Hippocampal formation (tissue), 2 donors: ENCODE measurements at places on chromosomes 7 and 10.

GRCh38 chr10:119133949-119134348 is 30.0 kb downstream of the DENND10 start:
- no peak for DNase-seq

- DNase-seq = no peak
These were observed 1.5 kb downstream of the IPMK start for GRCh38 chr10:58266003-58266825.

- DNase-seq = no peak
These were observed 38.9 kb upstream of the PRKG1 start for GRCh38 chr10:51035344-51035743.

GRCh38 chr10:33314811-33315561 is 19.5 kb downstream of the NRP1 start:
- DNase-seq = no peak

DNA sequence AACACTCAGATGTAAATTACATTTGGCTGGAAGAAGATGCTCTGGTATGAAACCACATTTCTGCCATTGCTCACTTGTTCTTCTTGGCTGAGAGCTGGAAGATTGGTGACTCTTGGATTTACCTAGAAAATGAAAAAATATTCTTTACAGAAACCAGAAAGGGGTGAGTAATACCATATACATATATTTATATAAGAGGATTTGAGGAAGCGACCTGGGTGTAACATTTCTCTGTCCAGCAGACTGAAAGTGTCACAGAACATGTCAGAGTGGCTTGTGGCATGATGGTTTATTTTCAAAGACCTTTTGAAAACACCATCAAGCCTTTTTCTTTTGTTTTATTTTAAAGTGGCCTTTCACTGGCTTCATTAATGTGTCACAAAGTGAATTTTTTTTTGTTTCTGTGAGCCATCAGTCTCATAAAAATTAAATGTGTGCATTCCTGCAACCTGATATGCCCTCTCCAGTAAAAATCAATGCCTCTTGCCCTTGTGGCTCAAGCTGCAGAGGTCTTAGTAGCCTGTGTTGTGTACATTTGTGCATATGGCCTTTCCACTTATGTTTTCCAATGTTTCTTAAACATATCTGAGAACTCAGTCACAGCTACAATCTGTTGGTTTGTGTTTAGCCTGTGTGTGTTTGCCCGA is 23.5 kb downstream of the CREB5 start:
- no peak for DNase-seq

DNA sequence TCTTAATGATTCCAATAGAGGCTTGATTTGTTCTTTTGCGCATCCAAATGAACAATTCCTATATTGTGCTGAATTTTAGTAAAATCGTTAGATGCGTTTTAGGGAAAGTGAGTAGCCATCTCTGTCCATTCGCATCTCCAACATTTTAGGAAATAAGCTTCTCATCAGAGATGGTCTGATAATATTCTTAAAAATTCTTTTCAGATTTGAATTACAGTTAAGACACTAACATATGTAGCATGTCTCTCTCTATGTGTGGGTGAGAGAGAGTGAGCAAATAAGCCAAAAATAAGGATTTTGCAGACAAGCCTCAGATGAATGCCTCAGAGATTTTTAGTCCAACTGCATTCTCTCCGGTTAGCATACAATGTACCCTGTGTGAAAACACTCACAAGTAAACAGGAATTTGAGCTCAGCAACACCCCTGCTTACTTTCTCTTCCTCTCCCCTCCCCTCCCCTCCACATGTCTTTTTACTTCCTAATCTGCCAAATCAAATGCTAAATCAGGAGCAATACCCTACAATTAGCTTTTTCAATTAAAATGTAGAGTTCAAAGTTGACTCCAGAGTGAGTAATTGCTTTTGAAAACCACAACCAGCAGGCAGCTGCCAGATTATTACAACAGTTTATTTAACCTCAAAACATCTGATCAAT is 354.4 kb downstream of the CRPPA start:
- no peak for DNase-seq

DNA sequence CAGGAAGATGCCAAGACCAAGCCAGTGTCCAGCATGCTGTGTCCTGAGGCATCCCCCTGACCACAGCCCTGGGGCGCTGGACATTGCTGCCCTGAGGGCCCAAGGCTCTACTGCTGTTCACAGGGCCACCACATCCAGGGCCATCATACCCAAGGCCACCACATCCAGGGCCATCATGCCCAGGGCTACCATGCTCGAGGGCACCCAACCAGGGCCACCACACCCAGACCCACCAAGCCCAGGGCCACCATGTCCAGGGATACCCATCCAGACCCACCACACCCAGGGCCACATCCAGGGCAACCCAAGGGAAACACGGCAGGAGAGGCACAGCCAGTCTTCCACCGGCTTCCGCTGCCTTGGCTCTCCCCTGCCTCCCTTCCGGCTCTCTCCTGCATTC is 17.1 kb downstream of the STK32C start:
- DNase-seq = no peak

DNA sequence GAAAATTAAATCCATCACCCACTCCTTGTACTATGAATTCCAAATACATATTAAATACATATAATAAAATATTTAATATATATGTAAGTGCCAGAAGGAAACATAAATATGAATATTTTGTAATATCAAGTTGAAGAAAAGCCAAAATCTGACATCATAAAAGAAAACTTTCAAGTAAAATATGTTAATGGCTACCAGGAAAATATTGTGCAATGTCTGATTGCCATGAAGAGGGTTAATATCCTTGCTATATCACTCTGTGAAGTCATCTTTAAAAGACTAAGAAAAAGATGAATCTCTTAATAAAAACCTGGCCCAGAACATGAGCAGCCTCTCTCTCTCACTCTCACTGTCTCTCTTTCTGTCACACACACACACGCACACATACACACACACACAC is 130.2 kb downstream of the EGFR start:
- no peak for DNase-seq

- no peak for DNase-seq
These were observed 89.2 kb upstream of the MALRD1 start for GRCh38 chr10:18959369-18959768.

DNA sequence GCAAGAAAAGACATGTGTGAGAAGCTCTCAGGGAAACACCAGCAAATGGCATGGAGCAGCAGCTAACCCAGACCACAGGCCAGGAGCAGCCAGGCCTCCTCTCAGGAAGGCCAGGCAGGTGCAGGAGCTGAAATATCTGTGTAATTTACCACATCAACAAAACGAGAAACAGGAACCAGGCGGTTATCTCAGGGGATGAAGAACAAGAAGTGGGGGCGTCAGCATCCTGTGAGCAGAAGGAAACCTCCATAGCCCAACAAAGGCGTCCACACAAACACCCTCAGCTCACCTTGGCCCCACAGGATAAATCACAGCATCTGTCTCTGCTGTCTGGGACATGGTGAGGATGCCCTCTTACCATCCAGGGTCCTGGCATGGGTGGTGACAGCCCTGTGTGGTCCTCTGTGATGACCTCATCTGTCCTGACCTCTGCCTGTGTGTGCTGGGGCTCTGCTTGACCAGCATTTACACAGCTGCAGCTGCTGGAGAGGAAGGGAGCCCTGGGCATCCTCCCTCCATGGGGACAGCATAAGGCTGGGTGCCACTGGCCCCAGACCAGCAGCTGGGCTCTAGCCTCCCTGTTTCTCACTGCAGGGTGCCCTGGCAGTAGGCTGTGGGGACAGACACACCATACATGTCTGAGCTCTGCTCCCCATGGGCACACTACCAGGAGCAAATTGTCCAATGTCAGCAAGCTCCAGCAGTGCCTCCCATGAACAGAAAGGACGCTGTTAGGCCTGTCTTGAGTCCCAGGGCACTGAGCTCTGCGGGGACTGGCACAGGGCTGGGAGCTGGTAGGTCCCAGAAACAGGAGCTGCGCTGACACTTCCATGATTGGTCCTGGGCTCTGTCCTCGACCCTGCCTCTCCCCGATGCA is 34.6 kb downstream of the ANXA8 start:
- DNase-seq = no peak

GRCh38 chr7:100169147-100169850 is 882 bp upstream of the GAL3ST4 start:
- DNase-seq = no peak

DNA sequence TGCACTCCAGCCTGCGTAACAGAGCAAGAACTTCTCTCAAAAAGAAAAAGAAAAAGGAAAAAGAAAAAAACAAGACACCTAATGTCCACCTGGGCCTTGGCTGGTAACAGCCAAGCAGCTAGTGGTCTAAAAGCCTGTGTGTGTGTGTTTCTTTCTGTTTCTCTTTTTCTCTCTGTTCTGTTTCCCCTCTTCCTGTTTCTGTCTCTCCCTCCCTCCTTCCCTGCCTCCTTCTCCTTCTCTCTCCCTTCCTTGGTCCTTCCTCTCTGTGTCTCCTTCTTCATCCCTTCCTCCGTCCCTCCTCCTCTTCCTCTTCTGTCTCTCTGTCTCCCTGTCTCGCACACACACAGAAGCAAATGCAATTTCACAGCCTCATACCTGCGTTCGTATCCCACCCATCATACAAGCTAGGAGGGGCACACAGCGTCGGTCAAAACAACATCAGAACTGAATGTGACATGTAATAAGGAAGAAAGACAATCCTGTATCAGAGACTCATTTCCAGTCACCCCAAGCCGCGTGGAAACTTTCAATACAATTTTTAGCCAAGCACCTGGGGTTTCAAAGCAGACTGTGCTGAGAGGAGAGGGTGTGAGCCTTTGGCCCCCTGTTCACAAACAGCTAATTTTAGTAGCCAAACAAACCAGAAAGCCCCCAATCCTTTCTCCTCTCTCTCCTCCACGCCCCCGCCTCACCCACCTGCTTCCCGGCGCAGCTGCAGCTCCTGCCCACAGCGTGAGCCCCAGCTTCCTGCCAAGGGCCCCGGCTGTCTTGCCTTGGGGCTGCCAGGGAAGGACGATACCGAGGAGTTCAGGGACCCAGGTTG is 50.2 kb upstream of the GNA12 start:
- DNase-seq = no peak

DNA sequence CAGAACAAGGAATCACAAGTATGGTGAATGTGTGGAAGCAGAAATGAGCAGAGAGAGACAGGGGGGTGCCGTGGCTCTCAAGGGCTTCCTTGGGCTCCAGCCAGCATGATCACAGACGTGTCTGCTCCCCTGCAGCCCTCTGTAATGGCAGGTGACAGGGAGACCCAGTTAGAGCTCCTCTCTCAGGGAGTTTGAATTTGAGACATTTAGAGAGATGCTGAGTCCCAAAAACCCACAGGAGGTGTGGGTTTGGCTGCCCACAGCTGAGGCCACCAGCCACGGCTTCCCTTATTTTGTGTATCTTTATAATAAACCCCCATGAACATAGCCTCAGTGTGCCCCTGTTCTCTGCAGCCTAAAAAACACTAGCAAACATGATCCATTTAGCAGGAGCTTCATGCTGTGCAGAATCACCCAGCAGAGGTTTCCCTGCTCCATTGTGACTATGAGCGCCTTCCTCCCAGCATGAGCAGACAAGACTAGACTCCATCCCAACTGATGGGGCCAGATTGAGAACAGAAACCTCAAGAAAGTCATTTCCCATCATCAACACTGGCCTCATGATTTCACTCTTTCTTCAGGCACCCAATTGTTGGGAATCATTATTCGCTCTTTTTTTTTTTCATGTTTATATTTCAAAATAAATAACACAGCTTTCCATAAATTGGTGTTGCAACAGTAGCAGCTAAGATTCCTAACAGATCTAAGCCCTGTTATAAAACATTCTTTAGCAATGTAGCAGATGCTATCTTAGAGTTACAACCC is 13.4 kb downstream of the NOD1 start:
- DNase-seq = no peak

DNA sequence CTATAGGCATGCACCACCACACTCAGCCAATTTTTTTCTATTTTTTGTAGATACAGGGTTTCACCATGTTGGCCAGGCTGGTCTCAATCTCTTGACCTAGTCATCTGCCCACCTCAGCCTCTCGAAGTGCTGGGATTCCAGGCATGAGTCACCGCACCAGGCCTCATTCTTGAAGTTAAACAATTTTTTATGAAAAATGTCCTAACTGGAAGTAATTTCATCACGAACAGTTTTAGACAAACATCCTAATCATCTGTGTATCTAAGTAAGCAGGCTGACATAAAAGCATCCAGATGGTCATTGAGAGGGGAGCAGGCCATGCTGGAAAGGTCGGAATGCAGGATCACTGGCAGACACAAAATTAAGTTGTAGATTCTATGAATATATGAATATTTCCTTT is 269.1 kb downstream of the ZMYND11 start:
- no peak for DNase-seq
